ENCODE measurements at places on chromosomes 2 and 18.

GRCh38 chr2:206488623-206489022 lies 45.3 kb downstream of the ADAM23 start:
- no peak for DNase-seq

- no peak for DNase-seq
Observed at GRCh38 chr18:32037616-32038015, 19.0 kb downstream of the RNF125 start.

GRCh38 chr18:709771-710170 lies 2.7 kb downstream of the ENOSF1 start:
- DNase-seq, result no peak

GRCh38 chr2:20617892-20618467 lies 32.9 kb downstream of the HS1BP3 start:
- peak; percentile 10 for DNase-seq

GRCh38 chr2:65589667-65590066 lies 157.3 kb upstream of the SPRED2 start:
- DNase-seq, result no peak

GRCh38 chr2:2083113-2083758 lies 247.8 kb downstream of the MYT1L start:
- DNase-seq, result no peak

GRCh38 chr2:110745048-110745447 lies 12.7 kb downstream of the ACOXL start:
- DNase-seq, result no peak

GRCh38 chr2:229775614-229776313 lies 61.4 kb upstream of the DNER start:
- DNase-seq, result peak; percentile 19

DNA sequence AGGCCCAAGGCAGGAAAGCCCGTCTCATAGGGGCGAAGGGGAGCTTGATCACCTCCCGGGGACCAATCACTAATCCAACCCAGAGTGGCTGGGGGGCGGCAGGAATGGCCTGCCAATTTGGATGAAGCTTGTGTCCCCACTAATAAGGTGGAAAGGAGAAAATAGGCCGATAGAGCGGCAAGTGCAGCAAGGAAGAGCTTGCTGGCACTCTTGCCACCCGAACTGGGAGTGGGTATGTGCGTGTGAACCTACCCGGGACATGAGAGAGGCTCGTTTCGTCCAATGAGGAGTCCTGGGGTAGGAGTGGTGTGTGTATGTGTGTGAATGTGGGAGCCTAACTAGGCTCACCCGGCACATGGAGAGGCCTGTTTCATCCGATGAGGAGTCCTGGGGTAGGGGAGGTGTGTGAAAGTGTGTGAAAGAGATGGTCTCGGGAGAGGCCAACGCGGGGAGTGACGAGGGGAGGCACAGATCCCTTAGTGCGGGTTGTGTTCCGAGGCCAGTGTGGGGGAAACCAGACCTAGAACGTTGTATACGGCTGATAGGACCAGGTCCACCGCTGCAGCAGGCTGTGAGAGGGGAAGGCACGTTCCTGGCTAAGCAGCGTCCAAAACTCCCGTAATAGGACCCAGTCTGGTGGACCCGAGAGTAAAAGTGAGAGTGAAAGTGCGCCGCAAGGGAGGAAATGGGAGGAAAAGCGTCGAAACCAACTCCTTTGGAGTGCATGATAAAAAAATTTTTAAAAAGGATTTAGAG lies 47.1 kb upstream of the SELENOI start:
- DNase-seq, result peak; percentile 37

- DNase-seq, result no peak
Observed at GRCh38 chr2:72115110-72116080, 32.3 kb downstream of the CYP26B1 start.

- no peak for DNase-seq
Observed at GRCh38 chr2:181036848-181037603, 56.6 kb downstream of the UBE2E3 start.

- DNase-seq, result no peak
Observed at GRCh38 chr18:22566703-22567420, 149.1 kb upstream of the CTAGE1 start.

- DNase-seq, result no peak
Observed at GRCh38 chr18:44759925-44760342, 79.2 kb downstream of the SETBP1 start.

DNA sequence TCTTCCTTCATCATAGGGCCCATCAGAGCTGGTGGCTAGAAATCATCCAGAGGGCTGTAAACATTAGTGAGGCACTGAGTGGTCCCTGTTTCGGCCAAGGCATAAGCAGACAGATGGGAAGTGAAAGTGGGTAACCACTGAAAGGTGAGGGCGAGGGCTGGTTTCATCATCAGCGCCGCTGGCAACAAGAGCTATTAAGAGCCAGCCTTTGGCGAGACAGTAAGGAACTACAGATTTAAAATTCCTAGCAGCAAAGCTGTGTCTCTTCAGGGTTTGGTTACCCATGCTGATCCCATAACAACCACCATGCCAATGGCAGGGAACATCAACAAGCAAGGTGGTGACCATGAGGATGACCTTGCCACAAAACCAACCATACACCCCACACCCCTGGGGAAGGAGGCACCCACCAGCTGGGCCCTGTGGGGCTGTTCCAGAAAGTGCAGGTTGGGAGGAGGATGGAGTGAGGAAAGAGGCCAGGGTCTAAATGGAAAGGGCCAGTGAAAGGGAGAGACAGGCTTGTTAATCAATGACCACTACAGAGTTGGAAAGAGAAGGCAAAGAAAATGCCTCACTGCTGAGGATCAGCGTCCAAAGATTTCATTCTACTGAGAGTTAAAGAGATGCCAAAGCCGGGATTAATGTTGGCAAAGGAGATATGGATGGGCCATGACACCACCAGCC lies 9.0 kb upstream of the SLC20A1 start:
- DNase-seq, result peak; percentile 27

DNA sequence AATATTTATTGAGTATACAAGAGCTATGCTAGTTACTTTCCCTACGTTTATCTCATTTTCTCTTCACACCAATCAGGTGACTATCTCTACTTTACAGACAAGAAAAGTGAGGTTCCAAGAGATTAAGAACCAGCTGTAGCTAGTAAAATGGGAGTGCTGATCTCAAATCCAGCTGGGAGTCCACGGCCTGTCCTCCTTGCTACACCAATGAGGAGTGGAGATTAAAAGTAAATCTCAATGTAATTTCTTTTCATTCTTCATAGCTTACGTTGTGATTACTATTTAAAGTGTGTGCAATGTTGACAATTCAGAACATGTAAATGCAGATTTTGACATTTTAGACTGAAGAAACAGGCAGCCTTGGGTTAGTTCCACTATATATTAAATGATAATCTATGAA lies 53.9 kb upstream of the NRP2 start:
- no peak for DNase-seq

- no peak for DNase-seq
Observed at GRCh38 chr2:127098711-127099110, 8.2 kb downstream of the BIN1 start.

GRCh38 chr18:53886058-53886457 lies 338.4 kb downstream of the MBD2 start:
- no peak for DNase-seq

- DNase-seq, result no peak
Observed at GRCh38 chr18:78376046-78376445, 603.6 kb upstream of the SALL3 start.

GRCh38 chr2:207504513-207505170 lies 25.1 kb upstream of the CREB1 start:
- DNase-seq, result no peak

GRCh38 chr2:48707466-48707865 lies 48.1 kb downstream of the LHCGR start:
- DNase-seq, result no peak

DNA sequence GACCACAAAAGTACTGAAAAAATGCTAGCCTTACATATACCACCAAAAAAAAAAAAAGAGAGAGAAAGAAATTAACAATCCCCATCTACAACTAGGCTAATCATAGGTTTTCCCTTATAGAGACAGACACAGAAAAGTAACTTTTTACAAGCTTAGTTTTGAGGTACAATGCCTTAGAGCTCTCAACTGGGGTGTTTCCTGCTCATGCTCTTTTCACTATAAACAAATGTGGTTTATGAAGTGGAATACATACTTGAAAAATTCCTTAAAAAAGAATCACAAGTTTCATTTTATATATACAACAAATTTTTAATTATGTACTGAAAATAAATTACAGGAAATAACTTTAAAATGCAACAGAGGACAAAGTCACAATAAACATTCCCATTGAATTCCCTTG lies 82.5 kb downstream of the ATL2 start:
- no peak for DNase-seq

DNA sequence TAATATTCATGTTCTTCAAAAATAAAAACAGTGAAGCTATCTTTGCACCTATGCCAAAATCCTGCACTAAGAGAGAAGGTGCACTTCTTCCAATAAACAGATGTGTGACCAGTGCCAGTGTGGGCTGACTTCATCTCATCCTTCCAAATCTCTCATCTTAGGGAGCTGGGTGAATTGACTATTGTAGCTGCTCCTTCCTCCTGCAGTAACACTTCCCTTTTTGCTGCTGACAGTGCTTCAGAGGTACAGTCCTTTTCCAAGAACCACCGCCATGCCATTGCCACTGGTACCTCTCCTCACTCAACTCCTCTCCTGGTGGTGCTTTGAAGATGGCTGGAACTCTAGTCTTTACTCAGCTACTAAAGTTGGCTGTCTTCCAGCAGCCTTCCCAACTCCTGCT lies 42.1 kb upstream of the ARHGAP25 start:
- DNase-seq, result no peak

DNA sequence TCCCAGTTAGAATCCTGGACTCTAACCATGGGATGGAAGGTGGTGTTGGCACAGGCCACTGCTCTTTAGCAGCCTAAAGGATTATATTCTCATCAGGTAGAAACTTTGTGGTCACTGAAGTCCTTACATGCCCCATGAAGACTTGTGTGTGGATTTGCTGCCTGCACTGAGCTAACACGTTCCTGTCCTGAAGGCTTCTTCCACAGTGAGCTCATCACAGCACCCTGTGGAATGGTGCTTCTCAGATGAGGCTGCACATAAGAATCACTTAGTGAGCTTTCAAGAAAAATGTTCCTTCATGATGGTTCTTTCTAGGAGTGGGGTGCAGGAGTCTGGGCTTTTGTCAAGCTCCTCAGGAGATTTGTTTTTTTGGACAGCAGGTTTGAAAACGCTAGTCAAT lies 26.8 kb downstream of the STAMBP start:
- no peak for DNase-seq

- no peak for DNase-seq
Observed at GRCh38 chr2:123546353-123546752, 478.7 kb upstream of the CNTNAP5 start.

- DNase-seq, result peak; percentile 54
Observed at GRCh38 chr2:179031731-179032408, 18.1 kb downstream of the CCDC141 start.

DNA sequence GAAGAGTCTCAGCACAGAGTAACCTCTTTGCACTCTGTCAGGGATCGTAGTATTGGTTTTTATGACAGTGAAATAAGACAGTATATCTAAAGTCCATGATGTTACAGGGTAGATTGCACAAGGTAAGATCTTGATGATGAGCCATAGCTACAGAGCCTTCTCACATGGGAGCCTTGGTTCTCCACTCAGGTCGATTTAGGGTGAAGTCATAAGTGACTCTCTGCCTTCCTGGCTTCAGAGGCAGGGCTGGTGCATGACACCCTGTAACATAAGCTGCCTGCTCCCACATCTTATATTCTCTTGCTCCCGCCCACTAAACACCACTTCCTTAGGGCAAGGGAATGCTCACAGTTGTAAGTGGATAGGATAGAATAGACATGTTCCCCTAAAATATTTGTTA lies 13.3 kb downstream of the DAPL1 start:
- DNase-seq, result no peak

DNA sequence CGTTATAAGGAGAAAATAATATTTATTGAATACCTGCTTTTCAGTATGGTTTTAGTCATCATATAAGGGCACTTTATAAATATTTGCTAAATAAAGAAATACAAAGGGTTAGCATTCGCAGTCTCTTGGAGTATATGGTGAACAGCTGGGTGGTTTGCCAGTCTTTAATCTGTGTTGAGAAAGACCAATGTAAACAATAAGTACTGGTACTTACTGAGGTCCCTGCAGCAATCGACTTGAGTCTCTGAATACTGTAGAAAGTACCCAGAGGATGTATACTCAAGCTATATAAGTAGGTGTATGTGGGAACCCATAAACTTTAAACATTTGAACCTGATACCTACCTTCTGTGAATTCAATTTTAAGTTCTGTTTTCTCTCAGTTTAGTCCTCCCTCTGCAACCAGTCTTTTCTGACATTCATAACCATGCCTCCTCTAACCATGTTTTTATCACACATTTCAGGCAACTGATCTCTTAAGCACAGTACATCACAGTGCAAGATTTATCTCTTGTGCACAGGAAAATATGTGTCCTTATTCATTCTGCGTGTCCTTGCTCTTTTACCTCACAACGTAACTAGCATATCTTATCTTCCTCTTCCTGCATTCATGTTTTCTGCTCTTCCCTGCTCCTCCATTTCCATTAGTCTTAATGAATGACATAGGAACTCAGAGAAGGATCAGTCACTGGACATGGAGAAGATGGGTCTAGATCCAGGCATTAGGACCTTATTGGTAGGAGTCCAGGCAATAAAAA lies 21.7 kb downstream of the C18orf63 start:
- no peak for DNase-seq

- peak; percentile 7 for DNase-seq
Observed at GRCh38 chr2:11342551-11343367, 1.7 kb downstream of the ROCK2 start.

DNA sequence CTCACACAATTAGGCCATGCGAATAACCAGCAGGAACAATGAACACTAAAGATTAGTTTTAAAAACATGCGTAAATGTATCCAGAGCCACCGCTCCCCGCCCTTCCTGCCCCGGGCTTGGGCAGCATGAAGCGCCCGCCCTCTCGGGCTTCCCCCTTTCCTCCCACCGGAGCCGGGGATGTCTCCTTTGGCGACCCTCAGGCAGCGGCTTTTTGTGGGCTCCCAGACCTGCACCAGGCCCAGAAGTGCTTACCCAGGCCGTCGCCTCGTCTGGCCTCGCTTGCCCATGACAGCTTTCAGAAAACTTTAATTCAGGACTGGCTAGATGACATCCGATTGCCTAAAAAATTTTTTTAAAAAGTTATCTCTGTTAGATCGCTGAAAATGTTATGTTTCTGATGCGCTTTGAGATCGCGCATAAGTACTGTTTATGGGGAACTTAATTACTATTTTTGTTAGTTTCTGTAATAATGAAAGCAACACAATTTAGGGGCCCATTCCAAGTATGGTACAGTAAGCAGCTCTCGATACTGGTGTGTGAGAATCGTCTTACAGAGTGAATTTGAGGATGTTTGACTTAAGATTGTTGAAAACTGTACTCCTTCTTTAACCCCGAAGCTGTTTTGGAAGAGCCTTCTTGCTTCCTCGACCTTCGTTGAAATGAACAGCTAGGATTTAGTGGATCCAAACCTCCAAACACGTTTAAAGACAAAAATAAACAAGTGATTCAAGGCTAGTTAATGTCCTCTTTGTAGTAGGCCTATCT lies 1.1 kb downstream of the MAP3K20 start:
- DNase-seq, result peak; percentile 19

Data from CD4-positive, alpha-beta T cell treated with Interleukin-17A for 1 hour (primary cell).